ENCODE measurements at places on chromosomes 2 and 18.

DNA sequence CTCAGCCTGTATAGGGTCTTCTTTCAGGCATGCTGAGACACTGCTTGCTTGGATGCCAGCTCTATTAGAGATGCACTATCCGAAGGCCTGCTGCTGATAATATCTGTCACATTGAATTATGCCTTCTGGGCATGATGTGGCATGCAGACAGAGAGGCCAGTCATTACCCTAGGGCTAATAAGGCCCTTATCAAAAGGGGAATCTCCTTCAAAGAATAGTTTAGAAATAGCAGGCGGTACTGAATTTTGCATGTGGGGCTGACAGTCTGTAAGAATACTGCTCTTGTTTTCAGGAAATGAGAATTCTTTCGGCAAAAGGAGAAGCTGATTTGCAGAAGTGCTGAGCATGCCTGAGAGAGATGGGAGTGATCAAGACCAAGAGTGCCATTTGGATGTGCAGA, 13.1 kb upstream of the LHCGR start:
- no peak for DNase-seq

DNA sequence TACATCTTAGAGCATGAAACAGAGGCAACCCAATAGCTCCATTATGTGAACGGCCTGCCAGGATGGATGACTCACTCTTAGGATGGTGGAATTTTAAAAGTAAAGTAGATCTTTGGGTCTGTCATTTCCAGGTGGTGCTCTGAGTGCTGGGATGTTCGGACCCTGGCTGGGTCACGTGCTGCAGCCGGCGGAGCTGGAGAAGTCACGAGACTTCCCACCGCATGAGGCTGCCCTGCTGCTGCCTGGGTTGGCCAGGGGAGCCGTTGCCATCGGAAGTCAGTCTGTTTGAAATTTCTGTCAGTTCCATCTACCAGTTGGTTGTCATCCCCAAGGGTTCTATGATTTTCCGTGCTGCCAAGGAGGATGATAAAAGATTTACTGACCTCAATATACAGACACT, 93.3 kb upstream of the ALKAL2 start:
- DNase-seq: no peak

DNA sequence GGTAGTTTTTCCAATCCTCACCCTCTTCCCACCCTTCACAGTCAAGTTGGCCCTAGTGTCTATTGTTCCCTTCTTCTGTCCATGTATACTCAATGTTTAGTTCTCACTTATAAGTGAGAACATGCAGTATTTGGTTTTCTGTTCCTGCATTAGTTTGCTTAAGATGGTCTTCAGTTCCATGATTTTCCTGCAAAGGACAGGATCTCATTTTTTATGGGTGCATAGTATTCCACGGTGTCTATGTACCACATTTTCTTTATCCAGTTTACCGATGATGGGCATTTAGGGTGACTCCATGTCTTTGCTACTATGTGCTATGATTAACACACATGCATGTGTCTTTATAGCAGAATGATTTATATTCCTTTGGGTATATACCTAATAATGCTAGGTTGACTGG, 104.4 kb downstream of the STRN start:
- DNase-seq: no peak

DNA sequence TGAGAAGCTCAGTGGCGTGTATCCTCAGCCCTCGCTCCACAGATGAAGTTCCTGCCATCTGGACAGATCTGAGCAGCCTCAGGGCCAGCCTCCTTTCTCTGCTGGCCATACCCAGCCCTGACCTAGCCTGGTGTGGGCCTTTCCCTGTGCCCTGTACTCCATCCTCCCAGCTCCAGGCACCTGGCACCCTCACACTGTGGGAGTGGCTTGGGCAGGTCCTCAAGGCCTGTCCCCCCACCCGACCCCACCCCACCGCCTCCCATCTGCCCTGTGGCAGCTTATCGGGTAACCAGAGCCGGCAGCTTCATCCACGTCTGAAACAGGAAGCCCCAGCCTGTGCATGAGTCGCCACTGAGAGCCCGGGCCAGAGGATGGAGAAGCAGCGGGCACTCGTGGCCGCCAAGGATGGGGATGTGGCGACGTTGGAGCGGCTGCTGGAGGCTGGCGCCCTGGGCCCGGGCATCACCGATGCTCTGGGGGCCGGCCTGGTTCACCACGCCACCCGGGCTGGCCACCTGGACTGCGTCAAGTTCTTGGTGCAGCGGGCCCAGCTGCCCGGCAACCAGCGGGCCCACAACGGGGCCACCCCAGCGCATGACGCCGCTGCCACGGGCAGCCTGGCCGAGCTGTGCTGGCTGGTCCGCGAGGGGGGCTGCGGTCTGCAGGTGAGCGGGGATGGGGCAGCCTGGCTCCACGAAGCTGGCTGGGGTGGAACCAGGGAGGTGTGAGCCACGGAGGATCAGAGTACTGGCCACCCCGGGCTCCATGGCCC, at the start of gene ESPNL:
TSS of gene ESPNL (plus strand) at position 292 of the 772 bp plus-strand sequence. CDS start at position 372, 80 bp downstream.
- DNase-seq: no peak

GRCh38 chr2:11321847-11322246, 22.6 kb downstream of the ROCK2 start:
- no peak for DNase-seq

Data from foreskin fibroblast (primary cell).